ENCODE measurements at places on chromosomes 3 and 15. TPM values are rescaled to one million over a fixed set of nuclear protein-coding genes. Genes with fewer than 3 reads are reported as not detected.

The TMEM108 gene
- total RNA-seq: 0.44 TPM

The SLC28A1 gene
- total RNA-seq: not detected

The SPTSSB gene
- 2.0 TPM for total RNA-seq

The ACAA1 gene
- 69.2 TPM for total RNA-seq

- no peaks in the 10 kb centered on the region for H3K36me3 ChIP-seq
- peak overlapping the region; percentile 97 for H3K27ac ChIP-seq
- H3K27me3 ChIP-seq: no peaks in the 10 kb centered on the region
These were observed 1.3 kb downstream of the ACAP2 start for GRCh38 chr3:195441476-195441991.

- no peaks in the 10 kb centered on the region for H3K27me3 ChIP-seq
- H3K36me3 ChIP-seq: no peaks in the 10 kb centered on the region
- H3K4me1 ChIP-seq: no peaks in the 10 kb centered on the region
- DNase-seq: no peak
- H3K4me3 ChIP-seq: peak overlapping the region; percentile 78
These were observed 25.9 kb downstream of the MELTF start for GRCh38 chr3:197003461-197004385.

DNA sequence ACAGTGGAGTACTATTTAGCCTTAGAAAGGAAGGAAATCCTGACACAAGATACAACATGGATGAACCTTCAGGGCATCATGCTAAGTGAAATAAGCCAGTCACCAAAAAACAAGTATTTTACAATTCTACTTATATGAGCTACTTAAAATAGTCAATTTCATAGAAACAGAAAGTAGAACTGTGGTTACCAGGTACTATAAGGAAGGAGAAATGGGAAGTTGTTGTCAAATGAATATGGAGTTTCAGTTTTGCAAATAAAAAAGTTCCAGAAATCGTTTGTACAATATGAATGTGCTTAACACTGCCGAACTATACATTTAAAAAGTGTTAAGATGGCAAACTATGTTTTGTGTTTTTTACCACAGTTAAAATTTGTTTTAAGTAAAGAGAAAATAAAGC is 26.8 kb downstream of the TRANK1 start:
- no peaks in the 10 kb centered on the region for H3K27me3 ChIP-seq
- no peak overlapping the region for H3K4me3 ChIP-seq
- no peak overlapping the region for H3K27ac ChIP-seq
- H3K4me1 ChIP-seq: no peaks in the 10 kb centered on the region
- no peaks in the 10 kb centered on the region for H3K36me3 ChIP-seq

Data from breast epithelium (tissue), 4 donors.